ENCODE measurements at places on chromosomes 5 and 9.

GRCh38 chr5:72214168-72214567, 105.9 kb downstream of the MRPS27 start:
- H3K27ac ChIP-seq = no peak overlapping the region
- no peaks in the 10 kb centered on the region for H3K27me3 ChIP-seq
- no peak for DNase-seq

- peaks cover 2% of the 10 kb centered on the region for H3K4me1 ChIP-seq
- no peaks in the 10 kb centered on the region for H3K36me3 ChIP-seq
- H3K27me3 ChIP-seq = peaks cover 35% of the 10 kb centered on the region
- DNase-seq = no peak
- no peak overlapping the region for H3K27ac ChIP-seq
- H3K4me3 ChIP-seq = no peak overlapping the region
These were observed 27.8 kb downstream of the DPYSL3 start for GRCh38 chr5:147481874-147482705.

DNA sequence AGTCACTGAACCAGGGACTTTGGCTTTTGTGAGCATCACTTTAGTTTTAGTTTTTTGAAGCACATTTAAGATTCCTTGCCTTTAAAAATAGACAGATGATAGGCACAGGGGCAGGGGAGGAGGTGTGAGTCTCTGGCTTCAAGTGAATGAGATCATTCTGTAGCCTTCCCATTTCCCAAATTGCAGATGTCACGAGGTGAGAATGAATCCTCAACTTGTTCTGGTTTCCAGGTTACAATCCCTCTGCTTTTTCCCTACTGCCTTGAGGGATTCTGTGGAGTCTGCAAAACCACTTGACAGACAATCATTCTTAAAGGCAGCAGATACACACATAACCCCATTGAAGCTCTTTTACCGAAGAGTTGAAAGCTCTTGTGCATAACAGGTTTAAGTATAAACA, 332.4 kb downstream of the DMAC1 start:
- H3K36me3 ChIP-seq = no peaks in the 10 kb centered on the region
- H3K4me1 ChIP-seq = no peaks in the 10 kb centered on the region
- no peak overlapping the region for H3K4me3 ChIP-seq
- no peak for DNase-seq
- H3K27me3 ChIP-seq = peaks cover 45% of the 10 kb centered on the region

DNA sequence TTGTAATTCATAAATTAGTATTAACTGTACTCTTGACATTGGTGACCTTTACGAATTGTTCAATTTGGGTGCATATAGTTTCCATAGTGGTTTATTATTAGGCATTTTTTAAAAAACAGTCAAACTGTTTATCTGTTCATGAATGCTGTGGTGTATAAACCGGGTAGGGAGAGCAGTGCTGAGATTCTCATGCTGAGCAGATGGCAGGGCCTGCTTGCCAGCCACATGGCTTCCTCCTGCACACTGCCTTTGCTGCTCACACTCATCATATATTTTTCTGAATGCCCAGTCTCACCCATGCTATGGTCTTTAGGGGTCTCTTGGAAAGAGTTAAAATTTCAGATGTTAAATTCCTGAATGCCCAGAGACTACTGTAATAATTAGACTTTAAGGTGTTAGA, 40.8 kb downstream of the NNT start:
- DNase-seq = no peak
- H3K36me3 ChIP-seq = peaks cover 2% of the 10 kb centered on the region
- peak overlapping the region; percentile 4 for H3K27ac ChIP-seq
- H3K4me3 ChIP-seq = peak overlapping the region; percentile 7
- H3K27me3 ChIP-seq = no peaks in the 10 kb centered on the region
- peaks cover 8% of the 10 kb centered on the region for H3K4me1 ChIP-seq

DNA sequence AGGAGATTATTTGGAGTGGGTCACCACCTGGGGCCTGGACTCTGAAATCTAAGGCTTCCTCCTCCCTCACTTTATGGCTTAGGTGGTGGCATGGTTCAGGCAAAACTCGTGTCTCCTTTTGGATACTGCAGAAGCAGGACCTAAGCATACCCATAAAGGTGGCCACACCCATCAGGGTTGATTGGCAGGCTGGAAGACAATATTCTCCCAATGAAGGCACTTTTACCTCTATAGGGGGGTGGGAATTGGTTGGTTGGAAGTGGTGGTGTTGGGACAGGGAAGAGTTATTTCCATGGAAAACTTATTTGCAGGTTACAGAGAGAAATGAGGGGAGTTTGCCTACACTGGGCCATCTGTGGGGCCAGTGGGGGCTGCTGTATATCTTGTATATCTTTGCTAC, 39.7 kb downstream of the CNOT6 start:
- H3K4me1 ChIP-seq = peaks cover 19% of the 10 kb centered on the region
- no peak overlapping the region for H3K27ac ChIP-seq
- no peaks in the 10 kb centered on the region for H3K27me3 ChIP-seq
- peaks cover 13% of the 10 kb centered on the region for H3K36me3 ChIP-seq
- no peak overlapping the region for H3K4me3 ChIP-seq

GRCh38 chr5:140965905-140966292, 377 bp upstream of the PCDHAC2 start:
- peaks cover 5% of the 10 kb centered on the region for H3K4me1 ChIP-seq
- H3K27ac ChIP-seq = no peak overlapping the region
- H3K4me3 ChIP-seq = peak overlapping the region; percentile 64
